Activated CD4-positive, CD25-positive, alpha-beta regulatory T cell treated with anti-CD3 and anti-CD28 coated beads, Interleukin-2, amount 50 U/mL, for 72 hours (primary cell): ENCODE measurements at places on chromosomes 3 and 15.

GRCh38 chr3:21390856-21391255 is 360.2 kb downstream of the ZNF385D start:
- no peak for DNase-seq

GRCh38 chr3:36362973-36363372 is 17.3 kb upstream of the STAC start:
- DNase-seq, result no peak

- no peak for DNase-seq
Measured at GRCh38 chr3:49198161-49198560, 26.8 kb downstream of the KLHDC8B start.

DNA sequence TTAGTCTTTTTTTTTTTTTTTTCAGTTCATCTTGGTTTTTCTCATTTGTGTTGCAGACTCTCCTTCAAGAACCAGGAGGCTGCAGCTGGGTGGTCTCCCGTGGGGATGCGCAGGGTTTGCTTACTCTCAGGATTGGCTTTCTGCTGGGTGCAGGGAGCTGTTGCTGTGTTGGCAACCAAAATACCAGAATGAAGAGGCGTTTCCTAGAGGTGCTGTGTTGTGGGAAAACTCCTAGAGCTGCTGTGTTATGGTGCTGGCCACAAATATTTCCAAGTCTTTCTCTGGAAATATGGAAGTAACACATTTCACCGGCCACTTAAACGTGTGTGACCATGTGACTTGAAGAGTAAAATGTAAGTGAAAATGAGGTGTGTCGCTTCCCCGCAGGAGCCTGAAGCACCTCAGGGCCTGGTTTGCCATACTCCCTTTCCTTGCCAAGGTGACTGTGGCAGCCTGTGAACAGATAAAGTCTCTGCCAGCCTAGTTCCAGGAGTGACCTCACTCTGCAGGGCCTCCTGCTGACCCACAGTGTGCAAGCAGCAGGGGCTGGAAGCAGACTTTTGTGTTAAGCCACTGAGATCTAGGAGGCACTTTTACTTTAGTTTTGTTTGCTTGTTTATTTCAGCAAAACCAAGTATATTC is 258.9 kb downstream of the ADAMTS17 start:
- DNase-seq, result no peak

DNA sequence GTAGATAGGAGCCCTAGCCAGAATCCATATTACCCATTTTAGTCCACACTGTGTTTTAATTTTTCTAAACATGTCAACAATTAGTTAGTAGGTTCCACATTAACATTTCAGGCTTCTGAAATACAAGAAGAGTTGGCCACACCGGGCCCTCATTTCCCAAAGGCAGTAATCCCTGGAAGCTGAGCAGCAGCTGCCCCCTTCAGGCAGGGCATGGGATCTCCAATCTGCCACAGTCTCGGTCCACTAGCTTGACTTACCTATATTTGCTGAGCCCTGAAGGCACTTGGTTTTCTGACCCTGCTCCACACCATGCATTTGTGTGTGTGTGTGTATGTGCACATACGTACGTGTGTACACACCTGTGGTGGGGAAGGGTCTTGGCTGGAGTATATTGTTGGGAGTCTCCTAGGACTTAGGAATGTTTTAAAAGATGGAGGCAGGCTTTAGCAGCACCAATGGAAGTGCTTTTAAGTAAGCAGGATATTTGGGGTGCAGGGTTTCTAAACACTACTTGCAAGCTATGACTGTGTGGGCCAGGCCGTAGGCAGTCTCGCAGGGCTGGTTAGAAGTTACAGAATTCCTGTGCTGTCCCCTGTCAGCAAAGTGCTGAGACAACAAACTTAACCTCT is 71.2 kb upstream of the SOX14 start:
- no peak for DNase-seq

GRCh38 chr3:67461667-67462142 is 192.7 kb downstream of the SUCLG2 start:
- no peak for DNase-seq
